OCI-M1 (cell line): ENCODE measurements at places on chromosomes 16 and 17.
A peak's percentile ranks its signal among the peaks of the same experiment; 100 is the strongest.

GRCh38 chr16:46765050-46765449, 16.9 kb upstream of the MYLK3 start:
- peak; percentile 17 for DNase-seq

GRCh38 chr17:83196973-83197880, 117.8 kb downstream of the METRNL start:
- DNase-seq, result no peak

DNA sequence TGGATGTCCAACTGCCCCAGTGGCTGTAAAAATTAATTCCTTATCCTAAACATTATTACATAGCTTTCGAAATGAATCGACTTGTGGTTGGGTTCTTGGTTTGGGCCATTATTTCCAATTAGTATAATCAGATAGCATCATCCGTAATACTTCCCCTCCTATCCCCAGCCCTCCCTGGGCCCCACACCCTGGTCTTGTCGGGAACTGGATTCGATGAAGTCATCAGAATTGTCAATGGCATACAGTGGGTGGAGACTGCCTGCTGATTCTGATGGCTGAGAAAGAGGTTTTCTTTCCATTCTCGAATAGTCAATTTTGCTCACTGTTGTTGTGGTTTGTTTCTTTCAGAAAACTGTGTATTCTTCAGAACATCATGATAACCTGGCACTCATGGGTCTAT, 395.1 kb downstream of the SEC14L1 start:
- peak; percentile 27 for DNase-seq

- no peak for DNase-seq
Measured at GRCh38 chr17:58936295-58936694, 170.4 kb downstream of the TRIM37 start.

DNA sequence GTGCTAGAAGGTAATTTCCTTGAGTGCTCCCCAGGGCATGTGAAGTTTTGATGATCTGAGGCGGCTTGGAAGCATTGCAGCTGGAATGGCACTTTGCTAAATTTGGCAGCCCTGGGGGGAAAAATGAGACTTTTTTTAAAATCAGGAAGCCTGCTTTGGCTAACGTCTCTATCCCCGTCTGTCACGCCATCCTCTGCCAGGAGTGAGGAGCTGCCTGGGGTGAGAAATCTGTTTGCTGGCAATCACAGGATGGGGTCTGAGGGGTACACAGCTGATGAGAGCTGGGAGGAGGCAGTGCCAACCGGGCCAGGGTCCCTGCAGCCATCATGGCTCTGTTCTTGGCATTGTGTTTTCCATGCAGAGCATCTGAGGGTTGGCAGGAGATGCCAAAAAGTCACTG, 2.0 kb downstream of the ABCC12 start:
- no peak for DNase-seq

GRCh38 chr17:17694169-17695081, 13.2 kb downstream of the RAI1 start:
- peak; percentile 75 for DNase-seq
